Activated gamma-delta T cell treated with Interleukin-2 at 50 U/mL for 16 hours (primary cell): ENCODE measurements at places on chromosomes 4 and X.
A peak's percentile ranks its signal among the peaks of the same experiment; 100 is the strongest.

DNA sequence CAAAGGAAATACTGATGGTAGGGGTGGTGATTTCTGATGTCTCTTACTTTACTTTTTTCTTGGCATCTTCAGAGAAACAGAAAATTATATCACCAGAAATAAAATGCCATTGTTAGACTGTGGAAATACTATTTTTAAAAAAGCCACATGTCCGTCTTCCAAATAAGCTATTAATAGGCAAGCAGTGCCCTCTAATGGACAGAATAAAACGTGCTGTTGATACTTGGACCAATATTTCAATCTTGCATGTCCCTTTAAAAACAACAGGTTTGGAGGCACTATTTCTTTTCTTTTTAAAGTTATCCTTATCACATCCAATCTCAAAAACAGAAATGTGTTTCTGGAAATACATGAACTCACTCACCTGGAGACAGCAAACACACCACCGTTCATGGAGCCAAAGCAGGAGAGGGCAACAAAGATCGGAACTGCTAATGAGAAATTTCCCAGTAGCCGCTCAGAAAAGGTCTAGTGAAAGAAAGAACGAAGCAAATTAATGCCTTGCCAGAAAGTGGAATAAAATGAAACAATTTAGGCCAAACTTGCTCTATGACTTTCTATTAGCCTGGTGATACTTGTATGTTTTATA lies 59.2 kb downstream of the SLC7A11 start:
- no peak for DNase-seq

- DNase-seq = no peak
Observed at GRCh38 chr4:124167602-124168001, 544.9 kb downstream of the ANKRD50 start.

- DNase-seq = no peak
Observed at GRCh38 chrX:57900975-57901374, 9.3 kb downstream of the ZXDA start.

- DNase-seq = peak; percentile 23
Observed at GRCh38 chrX:74133156-74133796, 170.7 kb upstream of the ZCCHC13 start.

- no peak for DNase-seq
Observed at GRCh38 chr4:63349674-63350025, 1059.6 kb downstream of the TECRL start.

DNA sequence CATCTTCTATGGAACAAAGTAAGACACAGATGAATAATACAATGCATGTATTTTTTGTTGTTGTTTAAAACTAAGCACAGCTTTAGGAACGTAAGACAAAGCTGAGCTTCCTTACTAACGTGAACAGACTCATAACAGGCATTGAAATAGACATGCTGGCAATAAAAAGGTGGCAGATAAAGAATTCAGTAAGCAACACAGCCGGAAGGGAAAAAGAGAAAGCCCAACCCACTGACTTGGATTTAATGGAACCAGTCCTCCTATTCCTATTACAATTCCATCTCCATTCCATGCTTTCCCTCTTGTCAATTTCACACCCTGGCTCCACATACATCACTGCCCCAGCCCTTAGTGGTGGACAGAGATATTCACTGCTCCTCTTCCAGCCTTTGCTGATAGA lies 182.1 kb downstream of the NSUN7 start:
- no peak for DNase-seq

- peak; percentile 9 for DNase-seq
Observed at GRCh38 chrX:10722851-10723250, 102.5 kb upstream of the MID1 start.

DNA sequence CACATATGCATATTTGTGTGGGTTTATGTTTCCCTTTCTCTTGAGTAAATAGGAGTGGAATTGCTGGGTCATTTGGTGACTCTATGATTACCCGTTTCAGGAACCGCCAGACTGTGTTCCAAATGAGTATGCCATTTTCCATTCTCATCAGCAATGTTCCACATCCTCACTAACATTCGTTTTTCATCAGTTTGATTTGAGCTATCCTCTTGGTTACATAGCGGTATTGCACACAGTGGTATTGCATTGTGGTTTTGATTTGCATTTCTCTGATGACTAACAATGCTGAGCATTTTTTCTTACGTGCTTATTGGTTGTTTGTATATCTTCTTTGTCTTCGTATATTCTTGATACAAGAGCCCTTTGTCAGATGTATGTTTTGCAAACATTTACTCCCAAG lies 218.0 kb upstream of the AMOT start:
- DNase-seq = no peak

DNA sequence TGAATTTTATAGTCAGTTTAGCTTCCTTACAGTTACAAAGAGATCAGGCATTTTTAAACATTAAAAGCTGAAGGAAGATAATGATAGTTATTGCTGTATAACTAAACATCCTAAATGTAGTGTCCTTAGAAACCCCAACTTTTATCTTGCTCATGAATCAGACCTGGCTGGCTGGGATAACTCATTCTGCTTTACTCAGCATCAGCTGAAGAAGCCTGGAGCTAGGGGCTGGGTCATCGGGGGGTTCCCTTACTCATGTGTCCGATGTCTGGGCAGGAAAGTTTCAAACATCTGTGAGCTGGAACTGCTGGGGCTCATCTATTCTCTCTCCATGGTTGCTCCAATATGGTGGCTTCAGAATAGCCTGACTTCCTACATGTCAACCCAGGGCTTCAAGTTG lies 113.9 kb downstream of the MTNR1A start:
- DNase-seq = no peak

- DNase-seq = no peak
Observed at GRCh38 chr4:83658806-83659205, 122.9 kb downstream of the GPAT3 start.

DNA sequence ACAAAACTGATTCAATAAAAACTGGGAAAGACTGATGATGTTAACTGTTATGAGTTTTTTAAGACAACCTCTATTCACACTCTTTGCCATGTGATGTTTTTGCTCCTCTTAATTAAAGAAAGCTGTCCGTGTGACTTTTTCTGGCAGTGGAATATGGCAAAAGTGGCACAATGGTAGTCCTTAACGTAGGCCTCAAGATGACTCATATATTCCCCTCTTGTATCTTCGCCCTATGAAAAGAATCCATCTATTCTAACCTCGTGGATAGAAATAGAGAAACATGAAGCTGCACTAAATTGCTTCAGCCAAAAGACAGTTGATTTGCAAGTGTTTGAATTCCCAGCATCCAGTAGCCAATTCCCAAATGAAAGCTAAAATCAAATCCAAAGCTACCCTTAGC lies 603.8 kb upstream of the PCDH7 start:
- no peak for DNase-seq

- DNase-seq = no peak
Observed at GRCh38 chr4:6988016-6988715, 55.0 kb upstream of the TADA2B start.

DNA sequence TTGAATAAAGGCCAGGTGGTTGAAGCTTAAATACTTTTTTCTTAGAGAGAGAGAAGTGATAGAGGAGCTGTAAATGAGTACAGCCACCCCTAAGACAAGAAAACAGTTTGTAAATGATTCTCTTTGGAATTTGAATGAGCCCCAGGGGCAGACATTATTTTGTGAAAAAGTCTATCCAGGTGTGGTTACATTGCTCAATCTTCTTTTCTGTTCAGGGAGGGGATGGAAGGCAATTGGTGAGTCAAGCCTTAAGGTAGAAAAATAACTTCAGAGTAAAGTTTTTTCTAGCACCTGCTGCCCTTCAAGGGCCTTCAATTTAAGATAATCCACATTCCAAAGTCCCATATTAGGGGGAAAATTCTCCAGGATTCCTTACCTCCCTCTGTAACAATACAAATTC lies 646.7 kb downstream of the PDHA2 start:
- no peak for DNase-seq

- DNase-seq = no peak
Observed at GRCh38 chr4:48079972-48080391, 54.1 kb downstream of the TXK start.

DNA sequence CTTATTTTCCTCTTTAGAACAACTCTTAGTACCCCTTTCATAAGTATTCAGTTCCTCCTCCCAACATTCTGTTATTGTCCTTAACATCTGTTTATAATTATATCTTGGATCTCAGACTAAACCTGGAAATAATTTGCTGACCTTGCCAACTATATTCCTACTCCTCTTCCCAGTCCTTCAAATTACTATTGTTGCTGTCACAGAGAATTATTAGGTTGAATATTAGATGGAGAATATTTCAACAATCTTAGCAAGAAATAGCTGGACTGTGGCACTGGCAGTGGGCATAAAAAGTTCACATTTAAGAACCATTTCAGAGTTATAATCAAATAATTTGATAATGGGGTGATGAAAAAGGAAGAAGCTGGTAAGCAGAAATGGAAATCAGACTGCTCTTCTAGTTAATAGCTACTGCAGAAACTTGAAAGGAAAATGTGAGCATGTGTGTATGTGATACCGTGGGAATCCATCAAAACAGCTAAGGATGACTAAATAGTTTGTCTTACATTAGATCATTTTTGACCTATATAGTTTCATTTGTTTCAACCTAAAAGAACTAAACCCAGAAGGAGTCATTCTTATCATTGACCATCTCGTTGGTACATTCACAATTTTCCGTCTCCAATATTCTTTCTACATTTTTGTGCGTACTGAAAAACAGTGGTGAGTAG lies 43.3 kb upstream of the PRDM8 start:
- DNase-seq = no peak

- DNase-seq = no peak
Observed at GRCh38 chr4:76781698-76782595, 116.0 kb downstream of the SOWAHB start.

- no peak for DNase-seq
Observed at GRCh38 chr4:1711055-1711570, 1.0 kb downstream of the SLBP start.

DNA sequence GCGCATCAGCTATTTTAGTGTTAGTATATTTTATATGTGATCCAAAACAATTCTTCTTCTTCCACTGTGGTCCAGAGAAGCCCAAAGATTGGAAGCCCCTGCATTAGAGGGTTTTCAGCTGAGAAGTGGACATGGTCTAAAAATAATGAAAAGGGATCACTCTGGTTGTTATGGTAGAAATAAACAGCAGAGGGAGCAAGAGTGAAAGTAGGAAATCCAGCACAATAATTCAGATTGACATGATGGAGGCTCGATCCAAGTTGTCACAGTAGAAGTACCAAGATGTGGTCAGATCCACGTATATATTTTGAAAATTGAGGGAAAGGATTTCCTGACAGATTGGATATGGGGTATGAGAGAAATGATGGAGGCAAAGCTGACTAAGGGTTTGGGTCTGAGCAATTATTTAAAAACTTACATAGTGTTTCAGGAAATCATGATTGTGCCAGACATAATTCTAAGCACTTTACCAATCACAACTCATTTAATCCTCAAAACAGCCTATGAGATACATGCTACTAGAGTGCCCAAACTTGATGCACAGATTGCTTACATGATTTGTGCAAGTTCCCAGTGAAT lies 17.0 kb upstream of the TMEM144 start:
- DNase-seq = no peak

GRCh38 chr4:99536271-99536670 lies 25.4 kb downstream of the C4orf17 start:
- DNase-seq = no peak

GRCh38 chr4:158826057-158826456 lies 57.2 kb downstream of the FNIP2 start:
- DNase-seq = no peak

- DNase-seq = no peak
Observed at GRCh38 chrX:20063153-20063552, 53.6 kb downstream of the MAP7D2 start.

DNA sequence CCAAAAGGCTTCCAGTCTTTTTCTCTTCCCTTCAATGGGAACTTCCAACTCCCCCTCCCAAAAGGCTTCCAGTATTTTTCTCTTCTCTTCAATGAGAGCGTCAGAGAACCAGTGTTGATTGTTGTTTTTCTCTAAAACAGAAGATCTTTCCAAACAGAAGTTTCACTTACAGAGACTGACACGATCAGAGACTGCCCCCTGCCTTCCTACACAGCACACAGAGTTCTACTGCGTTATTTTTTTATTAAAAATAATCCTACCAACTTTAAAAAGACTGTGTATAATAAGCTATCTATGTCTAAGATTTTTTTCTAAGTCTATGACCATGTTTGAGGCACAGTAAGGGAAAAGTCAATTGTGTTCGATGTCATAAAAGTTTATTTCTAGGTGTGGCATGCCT lies 3.5 kb upstream of the HTR2C start:
- no peak for DNase-seq

- no peak for DNase-seq
Observed at GRCh38 chr4:65391814-65392213, 278.5 kb downstream of the EPHA5 start.

DNA sequence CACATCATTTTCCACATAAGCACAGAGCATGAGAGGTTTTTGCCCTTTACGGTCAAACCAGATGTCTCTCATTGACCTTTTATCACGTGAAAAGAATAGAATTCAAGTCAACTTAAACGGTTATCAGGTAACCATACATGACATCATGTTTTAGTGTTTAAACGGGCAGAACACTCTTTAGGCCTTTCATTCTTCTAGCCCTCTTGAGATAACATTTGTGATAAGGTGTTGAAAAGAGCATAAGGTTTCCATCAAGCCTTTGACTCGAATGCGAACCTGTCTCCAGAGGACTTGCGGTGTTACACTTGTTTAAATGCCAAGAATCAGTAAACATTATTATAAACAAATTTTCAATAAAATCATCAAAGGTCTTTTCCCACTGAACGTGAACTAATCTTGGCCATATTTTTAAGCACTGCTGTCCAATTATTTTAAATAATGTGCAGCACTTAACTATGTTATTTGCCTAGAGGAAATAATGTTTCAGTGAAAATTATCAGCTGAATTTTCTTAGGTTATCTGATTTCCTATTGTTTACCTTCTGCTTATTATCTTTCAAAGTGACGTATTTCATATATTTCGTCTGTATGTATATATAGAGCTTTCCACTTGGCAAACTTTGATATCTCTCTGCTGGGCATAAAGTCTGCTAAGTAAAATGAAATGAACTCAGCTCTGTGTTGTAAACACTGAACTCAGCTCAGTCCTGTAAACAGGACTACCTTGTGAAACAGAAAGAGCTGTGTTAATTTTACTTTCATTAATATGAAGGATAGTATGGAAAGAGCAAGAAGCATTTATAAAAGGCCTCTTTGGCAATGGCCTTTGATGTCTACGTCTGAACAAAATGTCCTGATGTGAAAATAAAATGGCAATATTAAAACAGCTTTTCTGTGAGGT lies 33.3 kb downstream of the TENM3 start:
- no peak for DNase-seq

GRCh38 chrX:123626962-123627361 lies 105.9 kb downstream of the THOC2 start:
- no peak for DNase-seq

GRCh38 chr4:54872261-54872660 lies 214.5 kb downstream of the KIT start:
- DNase-seq = no peak

DNA sequence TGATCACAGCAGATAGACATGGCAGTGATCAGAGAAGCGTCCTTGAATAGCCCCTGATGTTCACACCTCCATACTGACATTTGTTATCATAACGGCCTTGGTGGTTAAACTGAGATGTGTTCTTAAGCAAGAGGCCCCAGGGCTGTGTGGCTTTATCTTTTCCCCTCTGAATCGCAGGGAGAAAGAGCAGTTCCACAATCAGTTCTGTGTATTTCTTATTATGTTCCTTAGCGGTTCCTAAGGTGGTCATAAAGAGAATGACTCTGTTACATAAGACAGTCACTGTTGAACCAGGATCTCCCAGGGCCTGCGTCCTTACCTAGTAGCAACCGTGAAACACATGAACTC lies 52.8 kb upstream of the CBR4 start:
- no peak for DNase-seq

- DNase-seq = no peak
Observed at GRCh38 chr4:78155616-78156105, 98.5 kb downstream of the FRAS1 start.
